ENCODE measurements at places on chromosomes 13 and 19. TPM values are rescaled to one million over a fixed set of nuclear protein-coding genes. Genes with fewer than 3 reads are reported as not detected.
A peak's percentile ranks its signal among the peaks of the same experiment; 100 is the strongest.

DNA sequence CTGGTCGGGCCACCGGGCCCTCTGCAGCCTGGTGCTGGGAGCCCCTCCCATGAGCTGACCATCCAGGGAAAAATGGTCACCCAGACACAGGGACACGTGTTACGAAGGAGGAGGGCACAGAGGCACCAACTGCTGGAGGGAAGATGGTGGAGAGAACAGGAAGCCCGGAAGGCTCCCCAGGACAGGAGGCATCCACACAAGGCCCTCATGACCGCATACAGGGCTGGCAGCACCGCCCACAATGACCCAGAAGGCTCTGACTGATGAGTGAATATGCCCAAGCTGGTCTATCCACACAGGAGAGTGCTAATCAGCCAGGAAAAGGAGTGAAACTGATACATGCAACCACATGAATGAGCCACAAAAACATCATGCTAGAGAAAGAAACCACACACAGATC lies 14.0 kb upstream of the TMEM86B start:
- DNase-seq: no peak

- DNase-seq: no peak
Measured at GRCh38 chr19:14072535-14073260, at the start of gene MISP3. MISP3 (plus strand) TSS chr19:14072786; CDS start chr19:14073310, 524 bp downstream.

Gene ODAD3
- 0.56 TPM for polyA plus RNA-seq

Gene CYP4F12
- 0.57 TPM for polyA plus RNA-seq

GRCh38 chr19:2685204-2685704 lies 17.2 kb downstream of the GNG7 start:
- no peak for DNase-seq

Gene AZU1
- 0.97 TPM for polyA plus RNA-seq

DNA sequence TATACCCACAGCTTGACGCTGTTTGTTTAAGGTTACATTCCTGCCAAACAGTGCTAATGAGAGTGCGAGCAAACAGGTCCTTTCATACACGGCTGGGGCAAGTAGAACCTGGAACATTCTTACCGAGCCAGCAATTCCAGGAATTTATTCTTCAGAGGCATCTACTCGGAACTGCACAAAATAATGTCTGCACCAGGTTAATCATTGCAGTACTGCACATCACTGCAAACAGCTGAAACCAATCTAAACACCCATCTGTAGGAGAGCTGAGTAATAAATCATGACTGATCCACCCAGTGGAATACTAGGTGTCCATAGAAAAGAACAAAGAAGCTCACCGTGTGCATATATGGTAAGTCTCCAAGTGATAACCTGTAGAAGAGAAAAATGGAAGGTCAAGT lies 1.2 kb upstream of the ZNF579 start:
- no peak for DNase-seq

DNA sequence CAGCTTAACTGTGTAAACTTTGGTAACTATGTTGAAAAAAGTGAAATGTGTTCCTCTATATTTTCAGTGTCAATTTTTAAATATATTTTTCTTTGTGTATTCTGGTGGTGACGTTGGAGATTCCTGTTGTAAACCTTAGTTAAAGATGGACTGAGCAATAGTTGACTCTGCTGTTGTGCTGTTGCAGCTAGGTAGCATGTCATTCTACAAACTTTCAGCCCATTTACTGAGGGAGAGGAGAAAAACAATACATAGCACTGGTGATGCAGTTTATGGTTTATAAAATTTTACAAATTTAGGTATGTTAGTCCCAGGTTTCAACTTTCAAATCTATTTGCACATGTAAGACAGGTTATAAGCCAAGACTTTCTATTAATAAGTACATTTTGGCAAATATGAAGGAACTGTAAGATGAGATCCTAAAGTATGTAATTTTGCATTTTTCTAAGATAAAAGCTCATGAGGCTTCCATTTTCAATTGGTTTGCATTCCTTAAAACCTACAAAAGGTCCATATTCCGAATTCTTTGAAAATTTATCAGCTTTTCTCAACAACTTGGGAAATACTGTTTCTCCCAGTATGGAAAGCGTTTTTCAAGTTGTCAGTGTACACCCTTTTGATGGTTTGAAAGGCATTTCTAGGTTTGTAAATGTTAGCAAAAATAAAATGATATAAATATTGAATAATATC lies 1.5 kb downstream of the NDFIP2 start:
- DNase-seq: no peak

- DNase-seq: no peak
Measured at GRCh38 chr19:48608798-48609263, 2.3 kb downstream of the SPACA4 start.

GRCh38 chr13:95813139-95813538 lies 136.2 kb downstream of the DNAJC3 start:
- DNase-seq: no peak

DNA sequence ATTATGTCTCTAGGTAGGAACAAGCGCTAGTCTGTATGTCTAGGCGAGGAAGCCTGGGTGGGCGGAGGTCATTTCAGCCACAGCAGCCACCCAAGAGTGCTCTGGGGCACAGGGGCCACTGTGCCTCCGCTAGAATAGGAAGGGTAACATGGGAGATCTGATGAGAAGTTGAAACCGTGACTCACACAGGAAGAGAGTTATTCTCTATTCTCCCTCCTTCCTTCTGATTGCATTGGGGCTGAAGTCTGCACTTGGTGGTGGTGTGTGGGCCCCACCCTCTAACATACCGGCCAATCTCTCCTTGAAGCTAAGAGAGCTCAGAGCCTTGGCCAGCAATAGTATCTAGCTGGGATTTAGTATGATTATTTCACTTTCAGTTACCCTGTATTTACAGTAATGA lies 20.3 kb upstream of the GGACT start:
- no peak for DNase-seq

Gene GJB6
- polyA plus RNA-seq: 1.9 TPM

- DNase-seq: no peak
Measured at GRCh38 chr19:30492586-30493270, 120.5 kb downstream of the ZNF536 start.

GRCh38 chr13:111410232-111411021 lies 90.0 kb downstream of the TEX29 start:
- DNase-seq: no peak

Gene IZUMO2
- polyA plus RNA-seq: 0.34 TPM

Gene B3GNT8
- 3.7 TPM for polyA plus RNA-seq

Gene SIGLEC5
- polyA plus RNA-seq: 0.62 TPM

DNA sequence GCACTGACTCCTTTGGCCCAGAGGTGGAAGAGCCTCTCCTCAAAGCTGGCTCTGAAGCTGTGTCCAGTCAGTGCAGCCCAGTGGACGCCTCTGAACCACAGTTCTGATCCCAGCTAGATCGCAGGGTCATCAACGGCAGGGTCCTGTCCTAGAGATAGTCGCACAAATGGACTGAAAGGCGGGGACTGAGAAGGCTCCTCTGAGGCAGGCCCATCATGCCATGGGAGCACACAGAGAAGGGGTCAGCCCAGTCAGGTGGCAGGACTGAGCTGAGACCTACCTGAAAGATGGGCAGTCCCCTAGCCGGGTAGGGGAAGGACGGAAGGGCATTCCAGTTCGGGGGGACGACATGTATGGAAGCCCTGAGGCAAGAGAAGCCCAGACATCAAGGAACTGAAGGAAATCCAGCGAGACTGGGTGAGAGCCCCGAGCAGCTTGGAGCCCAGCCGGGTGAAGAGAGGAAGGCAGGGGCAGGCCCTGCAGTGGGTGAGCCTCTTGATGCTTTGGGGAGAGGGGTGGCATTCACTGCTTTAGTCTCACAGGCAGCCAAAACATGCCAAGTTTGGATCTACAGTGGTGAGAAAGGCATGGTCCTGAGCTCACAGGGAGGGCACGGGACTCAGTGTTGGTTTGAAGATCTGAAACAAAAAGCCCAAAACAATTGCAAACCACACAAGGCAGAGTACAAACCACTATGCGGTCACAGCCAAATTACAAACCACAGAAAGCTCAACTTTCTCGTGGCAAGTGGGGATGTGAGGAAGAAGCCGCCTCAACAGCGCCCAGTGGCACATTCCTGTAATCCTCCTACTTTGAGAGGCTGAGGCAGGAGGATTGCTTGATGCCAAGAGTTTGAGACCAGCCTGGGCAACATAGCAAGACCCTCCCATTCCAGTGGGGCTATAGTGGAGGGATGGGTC lies 10.0 kb downstream of the CALM3 start:
- DNase-seq: no peak

- no peak for DNase-seq
Measured at GRCh38 chr13:89951341-89951740, 1396.1 kb upstream of the MIR17HG start.

Gene SLC17A7
- polyA plus RNA-seq: 0.62 TPM

Gene SWSAP1
- 3.4 TPM for polyA plus RNA-seq

DNA sequence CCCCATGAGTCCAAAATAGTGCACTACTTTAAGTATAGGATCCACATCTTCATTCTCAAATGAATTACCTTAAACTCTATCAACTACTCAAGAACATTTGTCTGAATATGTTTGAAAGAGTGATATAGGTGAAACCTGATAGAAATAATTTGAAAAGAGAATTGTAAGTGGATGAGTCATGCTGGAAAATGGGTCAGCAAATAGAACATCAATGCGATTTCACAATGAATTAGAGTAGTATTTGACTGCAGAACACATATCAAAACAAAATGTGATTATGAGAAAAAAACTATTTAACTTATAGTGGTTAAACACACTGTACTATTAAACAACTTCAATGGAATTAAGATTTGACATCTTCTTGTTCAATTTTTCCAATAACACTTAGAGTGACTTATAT lies 300.6 kb upstream of the KLHL1 start:
- DNase-seq: no peak

GRCh38 chr19:13189600-13189999 lies 39.4 kb downstream of the IER2 start:
- DNase-seq: no peak

DNA sequence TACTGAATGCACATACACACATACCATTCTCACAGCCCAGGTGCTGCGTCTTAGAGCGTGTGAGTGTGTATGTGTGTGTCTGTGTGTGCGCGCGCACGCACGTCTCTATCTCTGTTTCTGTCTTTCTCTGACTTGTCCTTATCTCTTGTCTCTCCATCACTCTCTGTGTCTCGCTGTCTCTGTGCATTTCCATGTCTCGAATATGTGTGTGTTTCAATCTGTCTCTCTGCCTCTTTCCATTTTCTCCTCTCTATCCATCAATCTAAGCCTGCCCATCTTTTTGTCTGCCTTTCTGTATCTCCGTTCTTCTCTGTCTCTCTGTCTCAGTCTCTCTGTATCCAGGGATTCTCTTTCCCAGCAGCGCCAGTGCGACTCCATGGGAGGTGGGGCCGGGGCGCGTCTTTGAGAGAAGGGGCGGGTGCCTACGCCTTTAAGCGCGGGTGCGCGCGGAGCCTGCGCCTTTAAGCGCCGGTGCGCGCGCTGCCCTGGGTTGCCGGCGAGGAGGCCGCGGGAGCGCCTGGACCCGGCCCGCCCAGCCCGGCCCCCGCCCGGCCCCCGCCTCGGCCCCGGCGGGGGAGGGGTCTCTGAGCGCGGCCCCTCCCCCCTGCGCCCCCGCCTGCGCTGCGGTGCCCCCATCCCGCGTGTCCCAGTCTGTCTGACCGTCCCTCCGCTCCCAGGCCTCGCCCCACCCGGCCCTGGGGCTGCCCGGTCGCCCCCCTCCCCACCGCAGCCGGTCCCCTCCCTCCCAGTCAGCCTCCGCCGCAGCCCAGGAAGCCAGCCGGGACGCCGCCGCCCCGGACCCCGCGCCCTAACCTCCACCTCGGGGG lies at the start of gene LRFN3:
TSS of gene LRFN3 (plus strand) at position 464 of the 827 bp plus-strand sequence. CDS start 3,052 bp downstream, outside the sequence.
- DNase-seq: peak; percentile 43

Data from left renal pelvis (tissue), 4 donors.